Nasal cavity respiratory epithelium epithelial cell of viscerocranial mucosa (primary cell): ENCODE measurements at places on chromosomes 5 and 9. TPM values are rescaled to one million over a fixed set of nuclear protein-coding genes. Genes with fewer than 3 reads are reported as not detected.

Gene SPATA31C2
- not detected in 2 replicates for total RNA-seq

Gene LHX2
- not detected in 2 replicates for total RNA-seq

Gene SOHLH1
- not detected in 2 replicates for total RNA-seq

Gene TMOD1
- not detected in 2 replicates for total RNA-seq

Gene PCDHA6
- total RNA-seq = under 0.01 and 0.85 TPM in 2 replicates

Gene MAP1B
- total RNA-seq = 15.4 and 21.9 TPM in 2 replicates

Gene PCDHB13
- under 0.01 and 0.64 TPM in 2 replicates for total RNA-seq

Gene MTMR12
- total RNA-seq = 20.5 and 25.2 TPM in 2 replicates
